ENCODE measurements at places on chromosomes 16 and 17.

DNA sequence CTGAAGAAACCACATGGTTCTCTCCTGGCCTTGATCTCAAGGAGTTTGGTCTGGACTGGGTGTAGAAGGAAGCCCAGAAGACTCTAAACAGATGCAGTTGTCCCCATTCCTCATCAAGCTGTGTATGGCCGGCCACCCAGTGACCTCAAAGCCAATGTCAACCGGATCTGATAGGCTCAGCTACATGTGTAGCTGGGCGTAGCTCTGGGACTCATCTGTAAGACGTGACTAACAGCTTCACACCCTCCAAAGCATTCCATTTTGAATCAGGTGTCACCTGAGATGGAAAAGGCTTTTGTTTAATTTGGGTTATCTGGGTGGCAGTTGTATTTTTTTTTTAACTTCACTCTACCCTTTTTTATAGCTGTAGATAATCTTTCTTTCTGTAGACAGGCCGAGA is 130.4 kb downstream of the ABCC12 start:
- no peak for DNase-seq

DNA sequence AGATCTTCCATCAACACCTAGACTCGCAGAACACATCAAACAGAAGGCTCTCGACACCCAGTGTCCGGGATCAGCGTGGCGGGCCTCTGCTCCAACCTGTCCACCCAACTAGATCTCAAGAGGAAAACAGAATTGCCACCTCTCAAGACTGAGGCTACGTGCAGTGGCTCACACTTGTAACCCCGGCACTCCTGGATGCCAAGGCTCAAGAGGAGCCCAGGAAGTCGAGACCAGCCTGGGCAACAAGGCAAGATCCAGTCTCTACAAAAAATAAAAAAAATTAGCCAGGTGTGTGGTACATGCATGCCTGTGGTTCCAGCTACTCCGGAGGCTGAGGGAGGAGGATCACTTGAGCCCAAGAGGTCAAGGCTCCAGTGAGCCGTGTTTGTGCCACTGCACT is 132.6 kb downstream of the ZFHX3 start:
- no peak for DNase-seq

DNA sequence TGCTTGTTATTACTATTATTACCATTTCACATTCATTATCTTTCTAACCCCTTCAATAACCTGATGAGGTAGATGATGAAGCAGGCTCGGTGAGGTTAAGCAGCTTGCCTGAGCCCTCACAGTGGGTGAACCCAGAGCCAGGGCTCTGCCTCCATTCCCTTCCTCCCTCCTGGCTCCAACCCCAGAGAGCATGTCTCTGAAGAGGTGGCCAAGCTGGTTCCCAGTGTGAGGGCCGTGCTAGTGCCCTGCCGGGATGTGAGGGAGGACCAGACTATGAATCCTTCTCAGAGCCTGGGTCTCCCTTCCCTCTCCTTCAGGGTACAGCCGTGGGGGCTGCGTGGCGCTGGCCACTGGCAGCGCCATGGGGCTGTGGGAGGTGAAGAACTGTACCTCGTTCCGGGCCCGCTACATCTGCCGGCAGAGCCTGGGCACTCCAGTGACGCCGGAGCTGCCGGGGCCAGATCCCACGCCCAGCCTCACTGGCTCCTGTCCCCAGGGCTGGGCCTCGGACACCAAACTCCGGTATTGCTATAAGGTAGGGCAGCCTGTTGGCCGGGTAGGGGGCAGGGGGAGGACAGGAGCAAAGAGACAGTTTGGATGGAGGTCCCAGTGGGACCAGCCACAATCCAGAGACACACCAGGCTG is 49.6 kb downstream of the MRC2 start:
- DNase-seq = no peak

DNA sequence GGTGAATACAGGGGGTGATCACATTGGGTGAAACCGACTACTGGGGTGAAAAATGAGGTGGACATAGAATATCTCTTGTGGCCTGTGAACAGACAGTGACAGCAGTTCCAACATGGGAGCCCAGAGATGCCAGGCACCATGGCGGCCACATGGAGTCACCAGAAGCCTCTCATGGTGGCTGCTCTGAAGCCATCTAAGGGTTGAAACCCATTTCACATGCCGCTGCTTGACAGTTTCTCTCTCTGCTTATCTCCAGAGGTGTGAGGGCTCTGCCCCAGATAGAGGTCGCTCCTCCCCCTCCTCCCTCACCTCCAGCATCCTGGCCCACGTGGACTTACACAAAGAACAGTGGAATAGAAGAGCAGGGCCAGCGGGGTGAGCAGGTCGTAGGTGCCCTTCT is 37.9 kb upstream of the PIK3R6 start:
- DNase-seq = no peak

GRCh38 chr17:7822126-7822525 is 11.9 kb upstream of the KDM6B start:
- no peak for DNase-seq

DNA sequence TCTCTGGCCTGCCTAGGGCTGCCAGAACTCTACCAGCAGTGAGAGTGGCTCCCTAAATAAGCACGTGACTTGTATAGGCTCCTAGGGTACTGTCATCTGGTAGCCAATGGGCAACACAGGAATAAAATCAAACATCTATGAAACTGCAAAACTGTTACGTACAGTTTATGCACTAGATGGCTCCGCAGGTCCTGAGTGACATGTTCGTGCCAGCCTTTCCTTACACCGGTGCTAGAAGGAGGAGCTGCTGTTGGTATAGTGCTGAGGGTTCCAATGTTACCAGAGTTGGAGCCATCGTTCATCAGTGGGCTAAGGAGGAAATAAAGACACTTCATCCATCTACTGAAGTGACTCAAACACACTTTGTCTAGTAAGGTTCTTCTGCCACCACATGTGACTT is 63.2 kb upstream of the TRAP1 start:
- no peak for DNase-seq

DNA sequence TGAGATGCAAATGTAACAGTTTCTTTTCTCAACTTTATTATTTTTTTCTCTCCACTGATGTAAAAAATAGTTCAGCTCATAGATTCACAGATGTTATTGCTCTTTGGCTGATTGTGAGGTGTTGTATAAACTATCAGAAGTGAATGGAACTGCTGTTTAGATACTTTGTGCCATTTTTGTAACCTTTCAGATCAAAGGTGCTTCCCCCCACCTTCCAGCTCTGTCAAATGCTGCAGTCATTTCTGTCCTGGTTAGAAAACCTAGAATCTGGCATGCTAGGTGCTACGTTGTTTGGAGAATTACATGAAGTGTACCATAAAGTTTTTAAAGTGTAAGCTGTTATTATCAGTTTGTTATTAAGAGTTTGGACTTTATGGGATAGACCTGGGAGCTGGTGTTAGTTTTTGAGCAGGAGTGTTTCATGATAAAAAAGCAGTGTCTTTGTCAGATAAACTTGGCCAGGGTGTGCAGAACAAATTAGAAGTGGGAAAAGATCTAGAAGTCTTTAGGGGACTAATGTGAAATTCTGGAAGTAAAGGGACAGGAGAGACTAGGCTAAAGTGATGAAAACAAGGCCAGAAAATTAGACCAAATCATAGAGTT is 1.8 kb upstream of the WIPI1 start:
- DNase-seq = no peak

DNA sequence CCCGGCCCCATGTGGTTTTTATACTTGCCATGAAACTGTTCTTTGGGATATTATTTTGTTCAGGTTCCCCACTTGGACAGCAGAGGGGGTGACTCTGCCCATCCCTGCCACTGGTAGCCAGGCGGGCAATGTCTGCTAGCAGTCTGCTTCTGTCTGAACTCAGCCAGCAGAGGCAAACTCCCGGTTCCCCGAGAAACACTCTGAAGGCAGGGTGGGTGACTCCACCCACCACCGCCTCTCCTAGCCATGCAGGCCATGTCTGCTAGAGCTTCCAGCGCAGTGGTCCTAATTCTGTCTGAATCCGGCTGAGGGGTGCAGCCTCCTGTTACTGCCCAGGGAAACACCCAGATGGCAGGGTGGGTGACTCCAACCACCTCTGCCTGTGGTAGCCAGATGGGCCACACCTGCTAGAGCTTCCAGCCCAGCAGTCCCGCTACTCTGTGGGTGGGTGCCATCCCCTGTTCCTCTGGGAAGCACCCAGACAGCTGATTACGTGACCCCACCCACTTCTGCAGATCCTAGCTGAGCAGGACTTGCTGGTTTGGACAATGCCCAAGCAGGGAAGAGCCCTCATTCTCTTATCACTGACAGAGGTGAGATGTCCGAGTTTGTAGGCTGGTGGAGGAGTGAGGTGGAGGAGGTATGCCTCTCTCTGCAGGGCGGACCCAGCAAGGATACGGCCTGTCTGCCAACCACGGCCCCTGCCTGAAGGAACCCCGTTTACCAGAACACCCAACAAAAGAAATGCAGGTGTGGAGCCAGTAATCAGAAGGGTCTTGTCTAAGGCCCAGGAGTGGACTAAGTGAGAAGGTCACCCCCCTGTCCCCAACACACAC is 22.4 kb downstream of the NLRP1 start:
- DNase-seq = peak; percentile 2

DNA sequence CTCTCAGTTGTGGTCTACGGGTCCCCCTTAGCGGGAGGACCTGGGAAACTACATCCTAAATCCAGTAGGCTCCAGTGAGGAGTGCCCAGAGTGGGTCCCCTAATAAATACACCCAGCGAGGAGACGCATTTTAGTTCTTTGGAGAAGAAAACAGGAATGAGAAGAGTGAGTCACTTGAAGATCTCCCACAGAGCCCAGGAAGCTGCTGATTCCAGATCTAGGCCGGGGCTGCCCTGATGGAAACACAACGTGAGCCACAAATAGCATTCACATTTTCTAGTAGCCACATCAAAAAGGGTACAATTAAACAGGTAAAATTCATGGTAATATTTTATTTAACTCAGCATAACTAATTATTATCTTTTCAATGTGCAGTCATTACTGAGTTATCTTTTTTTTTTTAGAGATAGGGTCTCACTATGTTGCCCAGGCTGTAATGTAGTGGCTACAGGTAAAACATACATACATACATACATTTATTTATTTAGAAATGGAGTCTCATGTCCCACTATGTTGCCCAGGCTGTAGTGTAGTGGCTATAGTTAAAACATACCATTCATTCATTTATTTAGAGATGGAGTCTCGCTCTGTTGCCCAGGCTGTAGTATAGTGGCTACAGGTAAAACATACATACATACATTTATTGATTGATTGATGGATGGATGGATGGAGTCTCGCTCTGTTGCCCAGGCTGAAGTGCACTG is 21.5 kb downstream of the FBXO31 start:
- DNase-seq = no peak

DNA sequence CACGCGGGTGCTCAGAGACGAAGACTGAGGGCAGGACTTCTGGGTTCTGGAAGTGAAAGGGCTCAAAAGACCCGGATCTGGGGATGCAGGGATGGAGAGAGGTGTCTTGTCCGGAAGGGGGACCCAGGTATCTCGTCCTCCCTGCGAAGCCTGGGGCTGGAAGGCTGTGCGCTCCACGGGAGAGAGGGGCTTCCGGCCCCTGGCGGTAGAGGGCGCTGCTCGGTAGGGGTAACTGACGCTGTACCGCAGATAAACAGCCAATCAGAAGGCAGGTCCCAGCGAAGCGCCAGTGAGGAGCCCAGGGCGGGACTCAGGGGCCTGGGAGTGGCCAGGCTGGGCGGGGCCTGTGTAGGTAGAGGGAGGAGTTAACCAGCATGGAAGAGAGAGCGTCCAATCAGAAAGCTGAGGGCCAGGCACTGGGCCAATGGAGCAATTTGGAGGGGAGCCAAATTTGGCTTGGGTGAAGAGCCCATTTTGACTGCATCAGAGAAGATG is 804 bp downstream of the TGFB1I1 start:
- peak; percentile 96 for DNase-seq

DNA sequence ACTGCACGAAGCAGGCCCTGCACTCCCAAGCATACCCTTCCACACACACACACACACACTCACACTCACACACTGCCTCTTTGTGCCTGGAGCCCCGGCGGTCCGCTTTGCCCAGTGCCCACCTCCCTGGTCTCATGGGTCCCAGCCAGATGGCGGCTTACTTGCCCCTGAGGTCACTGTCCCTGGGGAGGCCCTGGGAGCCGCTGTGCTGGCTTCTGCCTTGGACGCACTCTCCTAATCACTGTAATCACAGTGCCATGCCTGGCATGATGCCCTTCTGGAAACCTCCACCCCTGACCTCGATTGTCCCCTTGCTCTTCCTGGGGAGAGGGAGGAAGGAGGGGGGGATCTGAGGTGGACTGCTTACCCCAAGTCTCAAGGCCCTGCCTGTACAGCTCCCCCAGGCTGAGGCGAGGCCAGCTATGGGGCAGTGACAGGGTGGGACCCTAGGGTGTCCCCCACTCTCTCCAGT is 36.0 kb downstream of the ARHGAP23 start:
- peak; percentile 52 for DNase-seq

DNA sequence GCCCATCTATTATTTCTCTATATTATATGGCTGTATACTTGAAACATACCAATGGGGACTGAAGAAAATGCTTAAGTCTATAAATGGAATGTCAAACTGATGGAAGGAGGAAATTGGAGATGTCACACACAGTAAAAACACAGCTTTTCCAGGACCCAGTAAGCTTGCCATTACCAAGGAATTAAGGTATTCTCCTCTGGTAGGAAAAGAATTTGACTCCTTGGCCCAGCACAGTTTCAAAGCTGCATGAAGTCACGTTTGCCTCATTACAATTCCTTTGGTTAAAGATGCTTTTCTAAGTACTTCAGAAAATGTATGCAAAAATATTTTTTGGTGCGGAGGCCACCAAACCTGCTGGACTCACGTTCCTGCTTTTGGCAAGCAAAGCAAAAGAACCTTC is 48.5 kb downstream of the CDH13 start:
- DNase-seq = peak; percentile 18

- DNase-seq = no peak
These were observed 4.5 kb downstream of the FBXL19 start for GRCh38 chr16:30927789-30928378.
